Smooth muscle cell of the umbilical artery (primary cell): ENCODE measurements at places on chromosomes 1 and 21. TPM values are rescaled to one million over a fixed set of nuclear protein-coding genes. Genes with fewer than 3 reads are reported as not detected.

Gene LCE1F
- not detected in 2 replicates for total RNA-seq

Gene SPRR2A
- total RNA-seq, result not detected in 2 replicates

Gene PDZK1
- total RNA-seq, result 0.28 and 0.30 TPM in 2 replicates

Gene ZCCHC17
- 39.9 and 40.1 TPM in 2 replicates for total RNA-seq

Gene NAV1
- total RNA-seq, result 41.3 and 123 TPM in 2 replicates

Gene SPTA1
- 0.05 TPM in 1 of 2 replicates, not detected in the other for total RNA-seq

Gene RAP1GAP
- 0.09 and 0.89 TPM in 2 replicates for total RNA-seq

Gene FCRL3
- total RNA-seq, result not detected in 2 replicates

Gene NOS1AP
- 0.46 and 0.89 TPM in 2 replicates for total RNA-seq

Gene WNT4
- 0.05 and 0.59 TPM in 2 replicates for total RNA-seq

Gene ARHGEF11
- total RNA-seq, result 31.0 and 31.8 TPM in 2 replicates

Gene JAM2
- total RNA-seq, result 1.5 and 1.9 TPM in 2 replicates

Gene TMIGD3
- total RNA-seq, result not detected in 2 replicates

Gene CNKSR1
- total RNA-seq, result 0.30 and 0.74 TPM in 2 replicates

Gene SHISAL2A
- not detected in 2 replicates for total RNA-seq

Gene LCE1C
- not detected in 2 replicates for total RNA-seq
